Sigmoid colon (tissue), 7 donors: ENCODE measurements at places on chromosomes 5 and 9. TPM values are rescaled to one million over a fixed set of nuclear protein-coding genes. Genes with fewer than 3 reads are reported as not detected.

GRCh38 chr9:35749515-35750255 lies 598 bp downstream of the RGP1 start:
- DNase-seq, result no peak

DNA sequence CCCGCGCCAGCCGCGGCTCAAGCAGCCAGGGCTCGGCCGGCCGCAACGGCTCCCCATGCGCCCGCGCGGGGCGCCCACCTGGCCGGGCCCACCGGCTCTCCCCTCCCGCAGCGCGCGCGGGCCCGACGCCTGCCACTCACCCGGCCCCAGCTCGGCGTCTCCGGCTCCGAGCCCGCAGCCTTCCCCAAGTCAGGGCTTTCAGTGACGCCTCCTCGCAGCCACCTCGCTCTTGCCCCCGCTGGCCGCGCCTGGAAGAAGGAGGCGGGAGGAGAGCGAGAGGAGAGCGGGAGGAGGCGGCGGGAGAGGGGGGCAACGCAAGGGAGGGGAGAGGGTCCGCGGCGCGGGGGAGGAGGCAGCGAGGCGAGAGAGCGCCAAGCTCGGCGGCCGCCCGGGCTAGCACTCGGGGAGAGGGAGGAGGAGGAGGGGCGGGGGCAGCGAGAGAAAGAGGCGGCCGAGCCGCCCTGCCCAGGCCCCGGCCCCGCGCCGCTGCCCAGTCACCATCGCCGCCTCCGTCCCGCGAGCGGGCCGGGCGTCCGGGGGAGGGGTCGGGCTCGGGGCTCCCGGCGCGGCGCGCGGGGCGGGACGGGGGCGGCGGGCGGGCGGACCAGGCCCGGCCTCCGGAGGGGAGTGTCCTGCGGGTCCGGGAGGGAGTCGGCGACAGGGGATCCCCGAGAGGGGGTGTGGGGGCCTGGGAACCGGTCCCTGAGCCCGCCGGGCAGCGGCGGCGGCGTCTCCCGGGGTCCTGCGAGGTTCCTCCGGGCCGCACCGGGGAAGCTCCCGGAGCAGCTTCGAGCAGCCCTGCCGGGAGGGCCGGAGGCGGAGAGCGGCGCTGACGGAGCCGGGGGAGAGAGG lies at the start of gene LHFPL2:
TSS of gene LHFPL2 (minus strand) at position 414 of the 852 bp plus-strand sequence. CDS start 138,559 bp downstream, outside the sequence.
- DNase-seq, result peak; percentile 88

Gene SLC38A9
- total RNA-seq, result 20.7 TPM

Gene AHRR
- under 0.01 TPM for total RNA-seq

- no peak for DNase-seq
Measured at GRCh38 chr9:35758475-35759050, 4.5 kb upstream of the MSMP start.

DNA sequence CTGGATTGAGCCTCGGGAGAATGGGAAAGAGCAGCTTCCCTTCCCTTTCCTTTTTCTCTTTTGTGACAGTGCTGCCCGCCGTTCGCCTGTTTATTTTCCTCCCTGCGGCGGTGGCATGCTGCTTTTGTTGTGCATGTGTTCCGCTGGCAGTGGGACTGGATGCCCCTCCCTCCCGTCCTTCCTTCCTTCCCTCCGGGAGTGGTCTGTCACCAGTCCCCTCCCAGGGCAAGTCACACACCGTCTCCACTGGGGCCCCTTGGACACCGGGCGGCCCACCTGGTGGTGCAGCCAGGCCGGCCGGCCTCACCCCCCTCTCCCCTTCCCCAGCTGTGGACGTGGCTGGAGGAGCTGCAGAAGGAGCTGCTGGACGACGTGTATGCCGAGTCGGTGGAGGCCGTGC lies 214.7 kb downstream of the TRIO start:
- no peak for DNase-seq

- DNase-seq, result no peak
Measured at GRCh38 chr9:87233431-87233830, 264.2 kb upstream of the DAPK1 start.

GRCh38 chr9:76591256-76591950 lies 132.4 kb downstream of the GCNT1 start:
- no peak for DNase-seq

- no peak for DNase-seq
Measured at GRCh38 chr5:102811972-102812371, 56.9 kb downstream of the PAM start.

Gene FAM153A
- total RNA-seq, result 1.5 TPM

- peak; percentile 79 for DNase-seq
Measured at GRCh38 chr5:159017786-159018185, 81.9 kb downstream of the EBF1 start.

Gene FOXD4L4
- not detected for total RNA-seq

- DNase-seq, result no peak
Measured at GRCh38 chr9:92275541-92275940, 18.0 kb downstream of the IARS1 start.

Gene IFNE
- not detected for total RNA-seq

Gene OSMR
- 18.5 TPM for total RNA-seq

GRCh38 chr9:126511411-126511810 lies 102.3 kb upstream of the LMX1B start:
- DNase-seq, result peak; percentile 1

- no peak for DNase-seq
Measured at GRCh38 chr5:36944607-36945225, 68.1 kb downstream of the NIPBL start.

GRCh38 chr9:123860603-123861002 lies 69.3 kb downstream of the DENND1A start:
- no peak for DNase-seq

GRCh38 chr9:128106181-128106939 lies 21.2 kb downstream of the PTGES2 start:
- peak; percentile 59 for DNase-seq
